ENCODE measurements at places on chromosomes 12 and 14.

DNA sequence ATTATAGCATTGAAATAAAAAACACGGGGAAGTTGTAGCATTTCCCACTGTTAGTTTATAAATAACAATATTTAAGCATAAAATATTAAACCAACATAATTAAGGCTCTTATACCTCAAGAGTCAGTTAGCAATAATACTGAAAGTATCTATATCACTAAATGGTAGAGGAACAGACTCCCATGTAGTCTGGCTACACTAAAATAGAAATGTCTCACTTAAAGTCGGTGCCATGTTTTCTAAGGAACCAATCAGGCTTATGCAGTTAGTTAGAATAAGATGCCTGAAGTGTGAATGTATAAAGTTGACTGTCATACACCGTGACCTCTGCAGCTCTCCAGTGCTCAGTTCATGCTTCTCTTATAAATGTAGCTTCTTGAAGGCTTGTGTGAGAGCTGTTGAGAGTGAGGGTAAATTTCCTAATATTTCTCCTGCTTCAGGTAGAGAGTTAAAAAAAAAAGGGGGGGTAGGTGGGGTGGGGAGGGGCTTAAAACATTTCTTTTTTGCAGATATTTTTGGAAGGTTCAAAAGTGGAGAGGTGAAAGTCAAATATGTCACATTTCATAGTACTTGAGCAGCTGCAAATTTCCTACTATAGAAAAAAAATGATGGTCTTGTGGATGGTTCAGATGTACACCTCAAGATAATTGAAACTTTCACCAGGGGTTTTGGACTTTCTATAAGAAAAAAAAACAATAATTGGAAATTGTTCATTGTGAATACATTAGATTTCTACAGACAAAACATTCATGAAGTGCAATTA is 64.5 kb downstream of the PTCSC3 start:
- no peak for DNase-seq

DNA sequence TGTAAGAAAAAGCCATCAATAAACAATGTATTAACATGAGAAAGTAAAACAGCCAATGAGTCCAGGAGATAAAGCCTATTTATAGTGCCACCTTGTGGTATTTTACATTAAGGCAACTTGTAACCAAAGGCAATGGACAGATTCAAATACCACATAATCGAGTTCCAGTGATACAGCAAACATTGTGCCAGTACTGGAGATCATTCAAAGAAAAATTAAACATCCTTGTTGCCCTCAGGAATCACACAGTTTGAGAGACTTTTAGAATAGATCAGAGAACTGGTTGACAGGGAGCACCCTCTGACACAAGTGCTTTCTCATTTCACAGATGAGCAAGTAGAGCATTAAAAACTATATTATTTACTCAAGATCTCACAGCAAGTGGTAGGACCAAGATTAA is 98.1 kb downstream of the DDHD1 start:
- no peak for DNase-seq

GRCh38 chr12:108254030-108254429 is 85.1 kb downstream of the CMKLR1 start:
- no peak for DNase-seq

- DNase-seq, result no peak
Measured at GRCh38 chr12:19238540-19238939, 109.0 kb downstream of the PLEKHA5 start.

GRCh38 chr14:100078997-100079725 is 13.9 kb downstream of the EVL start:
- no peak for DNase-seq

DNA sequence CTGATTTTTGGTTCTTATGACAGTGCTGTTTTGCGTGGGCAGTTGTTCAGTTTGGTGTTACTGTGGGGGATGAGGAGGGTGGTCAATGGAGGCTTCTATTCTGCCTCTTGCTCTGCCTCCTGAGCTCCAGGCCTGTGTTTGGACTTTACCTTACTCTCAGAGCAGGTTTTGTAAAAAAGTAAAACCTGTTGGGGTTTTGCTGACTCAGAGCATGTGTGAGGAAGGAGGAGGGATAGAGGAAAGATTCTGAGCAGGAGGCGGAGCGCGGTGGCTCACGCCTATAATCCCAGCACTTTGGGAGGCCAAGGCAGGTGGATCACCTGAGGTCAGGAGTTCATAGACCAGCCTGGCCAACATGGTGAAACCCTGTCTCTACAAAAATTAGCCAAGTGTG is 6.7 kb downstream of the A2ML1 start:
- no peak for DNase-seq

GRCh38 chr12:95738024-95738611 is 52.4 kb downstream of the NTN4 start:
- no peak for DNase-seq

DNA sequence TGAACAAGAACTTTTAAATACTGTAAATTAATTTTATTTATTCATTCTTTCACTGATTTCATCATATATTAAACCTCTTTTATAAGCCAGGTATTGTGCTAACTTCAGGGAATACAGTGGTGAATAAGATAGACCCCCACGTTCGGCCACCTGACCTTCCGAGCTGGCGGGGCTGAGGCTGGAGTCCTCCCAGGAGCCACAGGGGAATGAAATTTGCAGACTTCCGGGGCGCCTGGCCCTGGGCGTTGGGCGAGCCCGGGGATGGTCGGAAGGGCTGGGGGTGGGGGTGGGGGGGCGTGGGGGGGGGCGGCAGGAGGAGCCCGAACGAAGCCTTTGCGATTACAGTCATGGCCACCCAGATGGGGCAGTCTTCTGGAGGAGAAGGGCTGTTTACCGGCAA is 383.4 kb downstream of the PAWR start:
- no peak for DNase-seq

- no peak for DNase-seq
Measured at GRCh38 chr14:64410084-64410774, 22.1 kb downstream of the MTHFD1 start.

DNA sequence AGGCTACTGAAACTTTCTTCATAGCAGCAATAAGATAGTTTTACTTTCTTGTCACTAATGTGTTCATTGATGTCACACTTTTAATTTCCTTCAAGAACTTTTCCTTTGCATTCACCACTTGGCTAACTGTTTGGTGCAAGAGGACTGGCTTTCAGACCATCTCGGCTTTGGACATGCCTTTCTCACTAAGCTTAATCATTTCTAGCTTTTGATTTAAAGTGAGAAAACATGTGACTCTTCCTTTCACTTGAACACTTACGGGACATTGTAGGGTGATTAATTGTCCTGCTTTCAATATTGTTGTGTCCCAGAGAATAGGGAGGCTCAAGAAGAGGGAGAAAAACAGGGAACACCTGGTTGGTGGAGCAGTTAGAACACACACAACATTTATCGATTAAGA is 41.9 kb downstream of the IFNG start:
- DNase-seq, result no peak

DNA sequence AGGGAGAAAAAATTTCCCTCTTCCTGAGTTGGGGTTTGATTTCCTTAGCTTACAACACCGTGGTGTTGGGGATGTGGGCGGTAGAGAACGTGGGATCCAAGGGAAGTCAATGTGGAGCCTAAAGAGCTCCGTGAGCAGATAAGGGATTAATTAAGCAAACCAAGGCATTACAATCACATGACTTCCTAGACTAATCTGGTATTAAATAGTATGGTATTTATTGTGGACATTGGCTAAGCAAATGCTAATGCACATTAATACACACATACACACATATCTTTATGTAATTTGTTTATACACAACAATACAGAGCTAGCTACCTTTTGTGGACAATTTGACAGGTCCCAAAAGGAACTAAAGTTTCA is 791 bp upstream of the RNF41 start:
- no peak for DNase-seq

- DNase-seq, result no peak
Measured at GRCh38 chr14:56124327-56124726, 6.1 kb downstream of the PELI2 start.

- DNase-seq, result no peak
Measured at GRCh38 chr12:1798641-1799020, 21.7 kb upstream of the LRTM2 start.

DNA sequence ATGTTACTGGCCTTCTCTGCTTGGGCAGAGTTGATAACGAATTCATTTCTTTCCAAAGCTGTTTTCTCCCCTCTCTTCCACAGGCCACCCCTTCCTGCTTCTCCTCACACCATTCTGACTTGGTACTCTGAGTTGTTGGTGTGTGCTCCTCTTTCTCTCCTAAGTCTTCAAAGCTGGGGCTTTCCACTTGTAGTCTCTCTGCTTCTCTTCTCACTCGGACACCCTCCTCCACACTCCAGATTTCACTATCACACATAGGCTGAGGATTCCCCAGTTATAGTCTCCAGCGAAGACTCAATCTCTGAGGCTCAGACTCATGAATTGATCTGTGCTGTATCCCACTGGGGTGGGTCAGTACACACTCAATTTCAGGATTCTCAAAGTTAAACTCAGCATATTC is 201.0 kb downstream of the SSPN start:
- no peak for DNase-seq

- no peak for DNase-seq
Measured at GRCh38 chr12:3199551-3200031, 122.4 kb downstream of the TSPAN9 start.

DNA sequence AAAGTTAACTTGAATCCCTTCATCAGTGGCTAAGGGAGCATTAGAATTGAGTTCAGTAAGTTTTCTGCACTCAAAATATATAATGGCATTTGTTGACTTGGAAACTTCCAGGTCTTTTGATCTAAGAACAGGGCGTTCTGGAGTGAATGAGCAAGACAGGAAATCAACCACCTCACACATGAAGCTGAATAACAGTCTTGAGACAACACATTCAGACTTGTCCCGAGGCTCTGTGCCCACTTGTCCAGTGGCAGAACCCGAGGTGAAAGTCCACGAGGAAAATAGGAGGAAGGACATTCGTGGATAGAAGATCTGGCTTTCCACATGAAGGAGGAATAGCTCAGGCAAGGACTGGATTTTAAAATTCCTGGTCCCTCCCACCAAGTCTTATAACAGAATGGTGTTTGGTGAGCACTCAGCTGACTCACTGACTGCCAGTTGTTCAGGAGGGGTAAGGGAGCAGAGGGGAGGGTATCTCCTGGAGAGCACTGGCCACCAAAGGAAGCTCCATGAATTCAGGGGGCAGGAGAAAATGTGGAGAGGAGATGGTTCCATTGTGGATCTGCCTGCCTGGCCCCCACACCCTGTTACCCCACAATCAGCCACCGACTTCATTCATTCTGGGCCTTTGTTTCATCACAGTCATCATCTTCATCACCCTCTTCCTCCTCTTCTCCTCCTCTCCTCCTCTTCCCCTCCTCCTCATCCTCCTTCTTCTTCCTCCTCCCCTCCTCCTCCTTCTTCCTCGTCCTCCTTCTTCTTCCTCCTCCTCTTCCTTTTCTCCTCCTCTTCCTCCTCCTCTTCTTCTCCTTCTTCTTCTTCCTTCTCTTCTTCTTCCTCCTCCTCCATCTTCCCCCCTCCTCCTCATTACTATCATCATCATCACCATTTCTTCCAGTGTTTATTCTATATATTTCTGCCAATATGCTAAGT is 620.1 kb downstream of the MED13L start:
- DNase-seq, result no peak

GRCh38 chr14:71086567-71086966 is 179.3 kb downstream of the PCNX1 start:
- DNase-seq, result no peak

DNA sequence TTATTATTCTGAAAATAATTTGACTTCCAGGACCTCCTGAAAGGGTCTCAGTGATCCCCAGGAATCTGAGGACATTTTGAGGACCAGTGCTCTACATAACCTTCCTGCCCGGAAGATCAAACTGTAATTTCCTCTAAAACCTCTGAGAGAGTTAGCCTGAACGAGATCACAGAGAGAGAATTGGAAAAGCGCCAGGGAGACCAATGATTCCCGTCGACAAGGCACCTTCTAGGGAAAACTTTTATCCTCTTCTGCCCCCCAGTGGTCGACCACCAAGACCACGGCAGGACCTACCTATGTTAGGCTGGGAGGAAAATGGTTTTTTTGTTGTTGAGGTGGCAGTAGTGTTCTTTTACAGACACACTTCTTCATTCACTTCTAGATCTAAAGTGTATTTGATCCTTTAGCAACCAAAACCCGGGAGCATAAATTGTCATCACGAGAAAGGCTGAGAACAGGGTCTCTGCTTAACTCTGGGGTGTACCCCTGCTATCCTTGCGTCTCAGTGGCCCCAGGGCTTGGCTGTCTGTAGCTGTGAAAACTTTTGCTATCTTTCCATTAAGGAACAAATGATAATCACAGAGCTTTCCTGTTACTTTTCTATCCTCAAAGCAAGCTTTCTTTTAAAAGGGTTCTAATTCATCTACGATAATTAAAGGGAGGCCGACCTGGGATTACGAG is 62.9 kb upstream of the NID2 start:
- peak; percentile 8 for DNase-seq

- no peak for DNase-seq
Measured at GRCh38 chr12:106048676-106049075, 90.1 kb downstream of the NUAK1 start.

GRCh38 chr12:51820526-51821439 is 27.7 kb downstream of the FIGNL2 start:
- peak; percentile 80 for DNase-seq

- DNase-seq, result no peak
Measured at GRCh38 chr12:20792971-20793370, 17.5 kb upstream of the SLCO1B3 start.

GRCh38 chr12:109775172-109775881 is 57.9 kb downstream of the TRPV4 start:
- DNase-seq, result peak; percentile 63

GRCh38 chr14:54822685-54823084 is 79.9 kb downstream of the GCH1 start:
- no peak for DNase-seq

- no peak for DNase-seq
Measured at GRCh38 chr12:115983226-115983798, 294.2 kb downstream of the MED13L start.

DNA sequence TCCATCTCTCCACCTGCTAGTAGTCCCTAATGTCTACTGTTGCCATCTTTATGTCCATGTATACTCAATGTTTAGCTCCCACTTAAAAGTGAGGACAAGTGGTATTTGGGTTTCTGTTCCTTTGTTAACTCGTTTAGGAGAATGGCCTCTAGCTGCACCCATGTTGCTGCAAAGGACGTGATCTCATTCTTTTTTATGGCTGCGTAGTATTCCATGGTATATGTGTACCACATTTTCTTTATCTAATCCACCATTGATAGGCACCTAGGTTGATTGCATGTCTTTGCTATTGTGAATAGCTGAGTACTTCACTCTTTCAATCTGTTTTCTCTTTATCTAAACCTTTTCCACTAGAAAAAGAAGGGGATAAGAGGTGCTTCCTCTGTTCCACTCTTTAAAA is 130.0 kb downstream of the TMEM117 start:
- no peak for DNase-seq

- peak; percentile 85 for DNase-seq
Measured at GRCh38 chr12:121799842-121800693, 3.7 kb upstream of the SETD1B start.
